NCI-H187 treated with DMSO at 0.1 percent for 48 hours (cell line): ENCODE measurements at places on chromosomes 1 and 21.

- no peak for DNase-seq
Measured at GRCh38 chr1:25135909-25136308, 96.4 kb downstream of the SYF2 start.

- DNase-seq: no peak
Measured at GRCh38 chr21:29499734-29500343, 201.1 kb downstream of the BACH1 start.

DNA sequence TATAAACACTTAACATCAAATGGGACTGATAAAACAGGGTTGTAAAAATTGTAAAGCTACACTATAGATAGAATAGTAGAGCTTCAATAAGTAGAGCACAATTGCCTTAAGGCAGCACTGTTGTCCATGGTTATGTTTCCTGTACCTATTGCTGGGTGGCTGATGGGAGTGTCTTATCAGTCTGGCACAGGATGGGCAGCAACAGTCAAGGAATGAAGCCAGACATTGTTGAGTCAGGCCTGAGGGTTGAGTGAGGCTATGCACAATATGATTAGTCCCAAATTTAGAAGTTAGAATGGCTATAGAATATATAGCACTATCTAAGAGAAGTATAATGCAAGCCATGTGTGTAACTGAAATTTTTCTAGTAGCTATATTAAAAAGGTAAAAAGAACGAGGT is 25.0 kb upstream of the CD1D start:
- no peak for DNase-seq

GRCh38 chr1:225674381-225674780 is 21.5 kb upstream of the ENAH start:
- no peak for DNase-seq

- DNase-seq: no peak
Measured at GRCh38 chr1:40944841-40945430, 34.6 kb upstream of the CTPS1 start.

- DNase-seq: no peak
Measured at GRCh38 chr1:41427916-41428737, 56.4 kb downstream of the EDN2 start.

GRCh38 chr1:110214454-110215404 is 4.6 kb downstream of the KCNC4 start:
- no peak for DNase-seq

GRCh38 chr1:112242470-112242869 is 153.5 kb upstream of the CTTNBP2NL start:
- DNase-seq: no peak

DNA sequence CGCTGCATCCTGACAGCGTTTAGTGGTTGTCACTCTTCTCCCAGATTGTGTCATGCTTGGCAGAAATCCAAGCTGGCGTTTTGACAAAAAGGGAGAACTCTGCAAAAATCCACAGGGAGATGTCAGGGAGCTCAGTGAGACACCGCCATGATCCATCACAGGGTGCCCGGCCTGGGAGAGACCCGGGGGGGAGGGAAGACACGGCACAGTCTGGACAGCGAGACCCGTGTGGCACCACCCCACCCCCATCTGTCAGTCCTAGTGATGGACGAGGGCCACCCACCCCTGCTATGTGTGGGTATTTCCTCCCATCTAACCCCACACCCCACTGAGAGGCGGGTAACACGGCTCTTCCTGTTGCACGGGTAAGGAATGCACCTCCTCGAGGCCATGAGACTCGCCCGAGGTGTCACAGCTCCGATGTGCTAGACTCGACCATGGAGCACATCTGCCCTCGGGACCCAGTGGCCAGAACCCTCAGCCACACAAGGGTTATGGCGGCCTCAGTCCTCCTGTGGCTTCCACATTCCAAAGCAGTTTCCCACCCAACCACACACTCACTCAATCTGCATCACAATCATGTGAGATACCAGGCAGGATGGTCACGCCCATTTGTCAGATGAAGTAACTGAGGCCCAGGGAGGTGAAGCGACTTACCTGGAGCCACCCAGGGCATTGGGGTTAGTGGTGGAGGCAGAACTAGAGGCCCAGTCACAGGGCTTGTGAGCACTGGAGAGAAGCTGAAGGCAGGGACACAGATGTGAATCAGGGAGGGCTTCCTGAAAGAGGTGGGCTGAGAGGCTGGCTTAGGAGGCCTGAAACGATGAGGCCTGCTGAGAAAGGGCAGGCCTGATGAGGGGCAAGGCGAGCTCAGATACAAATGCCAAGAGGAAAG is 688.5 kb downstream of the MATN1 start:
- DNase-seq: no peak

GRCh38 chr1:22729400-22729773 is 18.7 kb downstream of the EPHB2 start:
- DNase-seq: no peak

DNA sequence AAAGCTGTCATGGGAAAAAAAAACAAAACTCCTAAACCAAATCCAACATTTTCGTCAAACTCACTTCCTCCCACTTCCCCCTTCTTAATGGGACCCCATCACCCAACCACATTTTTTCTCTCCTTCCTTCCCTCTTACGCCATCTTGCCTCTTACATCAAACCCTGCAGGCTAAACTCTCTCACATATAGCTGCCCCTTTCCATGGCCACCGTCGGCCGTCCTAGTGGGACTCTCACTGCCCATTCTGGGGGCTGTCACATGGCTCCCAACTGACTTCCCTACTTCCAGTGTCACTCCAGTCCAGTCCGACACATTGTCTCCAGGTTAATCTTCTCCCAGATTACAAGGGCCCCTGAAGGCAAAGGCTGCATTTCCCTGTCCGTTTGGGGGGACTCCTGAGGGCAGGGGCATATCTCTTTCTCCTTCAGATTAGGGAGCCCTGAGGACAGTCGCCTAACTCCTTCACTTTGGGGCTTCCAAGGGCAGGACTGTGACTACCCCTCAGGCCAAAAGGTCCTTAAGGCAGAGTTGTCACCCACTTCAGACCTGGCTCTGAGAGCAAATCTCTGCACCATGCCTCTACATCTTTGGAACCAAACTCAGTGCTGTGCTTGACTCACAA is 658 bp downstream of the UBXN11 start:
- no peak for DNase-seq

- no peak for DNase-seq
Measured at GRCh38 chr1:114718661-114719423, 2.3 kb upstream of the NRAS start.

- DNase-seq: peak; percentile 81
Measured at GRCh38 chr1:181179987-181180365, 91.5 kb downstream of the IER5 start.

DNA sequence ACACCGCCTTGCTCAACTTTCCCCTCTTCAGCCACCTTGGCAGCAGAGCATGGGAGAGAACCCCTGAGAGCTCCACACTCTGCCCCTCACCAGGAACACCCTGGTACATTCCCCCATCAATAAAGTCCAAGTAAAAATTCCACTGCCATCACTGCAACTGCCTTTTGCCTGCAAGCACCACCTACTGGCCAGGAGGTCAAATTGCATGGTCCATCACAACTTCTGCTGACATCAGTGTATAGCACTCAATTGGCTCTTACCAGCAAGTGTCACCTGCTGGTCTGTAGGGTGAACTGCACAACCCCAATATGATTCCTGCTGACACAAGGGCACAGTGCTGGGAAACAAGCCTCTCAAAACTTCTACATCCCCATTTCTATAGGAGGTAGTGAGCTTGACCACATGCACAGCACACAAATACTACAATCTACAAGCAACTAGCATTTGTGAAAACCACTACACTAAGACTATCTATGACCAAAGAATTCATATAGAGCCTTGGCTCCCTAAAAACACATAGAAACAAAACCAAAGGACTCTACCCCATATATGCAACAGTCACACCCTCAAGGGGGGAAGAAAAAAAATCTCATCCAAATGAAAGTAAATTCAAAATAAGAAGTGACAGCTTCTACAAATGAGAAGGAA is 69.2 kb downstream of the FASLG start:
- DNase-seq: no peak
